Stimulated activated CD8-positive, alpha-beta memory T cell treated with anti-CD3 and anti-CD28 coated beads, Interleukin-2, amount 100 ng/mL, for 1 hour (primary cell): ENCODE measurements at places on chromosomes 2 and 18.
A peak's percentile ranks its signal among the peaks of the same experiment; 100 is the strongest.

DNA sequence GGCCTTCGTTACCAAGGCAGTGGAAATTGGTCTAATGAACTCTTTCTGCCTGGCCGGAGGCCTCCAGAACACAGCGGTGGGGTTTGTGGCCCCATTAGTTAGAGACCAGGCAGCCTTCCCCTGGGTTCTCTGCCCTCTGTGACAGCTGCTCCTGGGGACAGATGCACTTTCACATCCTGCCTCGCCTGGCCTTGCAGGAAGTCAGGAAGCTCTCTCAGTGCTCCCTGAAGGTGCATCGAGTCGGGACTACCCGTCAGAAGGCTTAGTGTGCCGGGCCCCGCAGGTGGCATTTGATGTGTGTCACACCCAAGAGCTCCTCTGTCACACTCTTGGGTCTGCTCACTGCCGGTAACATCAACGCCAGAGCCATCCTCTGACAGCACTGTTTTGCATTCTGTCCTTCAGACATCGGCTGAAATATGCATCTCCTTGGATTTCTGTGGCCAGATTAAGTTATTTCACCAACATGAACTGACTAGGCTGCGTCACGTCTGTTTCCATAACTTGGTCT is 158.3 kb downstream of the LDLRAD4 start:
- peak; percentile 26 for DNase-seq

GRCh38 chr2:96788442-96789244 is 27.4 kb upstream of the CNNM3 start:
- no peak for DNase-seq

DNA sequence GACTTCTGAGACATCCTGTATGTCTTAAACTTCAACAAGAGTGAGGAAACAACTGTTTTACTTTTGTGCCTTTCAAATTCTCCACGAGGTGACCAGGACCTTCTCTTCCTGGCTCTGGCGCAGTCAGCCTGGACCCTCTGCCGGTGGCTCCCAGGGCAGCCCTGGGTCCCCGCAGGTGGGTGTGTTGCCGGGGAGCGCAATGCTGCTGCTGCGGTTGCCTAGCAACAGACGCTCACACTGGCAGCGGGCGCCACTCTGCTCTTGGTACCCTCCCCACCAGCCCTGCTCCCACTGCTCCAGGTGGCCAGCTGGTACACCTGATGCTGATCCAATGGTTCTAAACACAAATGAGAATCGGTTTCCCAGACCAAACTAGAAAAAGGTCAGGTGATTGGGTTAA is 58.7 kb downstream of the GNAL start:
- DNase-seq: no peak

GRCh38 chr2:165790466-165790865 is 3.6 kb downstream of the GALNT3 start:
- no peak for DNase-seq

GRCh38 chr2:29115797-29116781 is 874 bp downstream of the CLIP4 start:
- peak; percentile 34 for DNase-seq

- DNase-seq: no peak
Observed at GRCh38 chr18:61734396-61734795, 158.4 kb downstream of the RNF152 start.

GRCh38 chr2:30217644-30218337 is 13.5 kb upstream of the LBH start:
- DNase-seq: no peak

DNA sequence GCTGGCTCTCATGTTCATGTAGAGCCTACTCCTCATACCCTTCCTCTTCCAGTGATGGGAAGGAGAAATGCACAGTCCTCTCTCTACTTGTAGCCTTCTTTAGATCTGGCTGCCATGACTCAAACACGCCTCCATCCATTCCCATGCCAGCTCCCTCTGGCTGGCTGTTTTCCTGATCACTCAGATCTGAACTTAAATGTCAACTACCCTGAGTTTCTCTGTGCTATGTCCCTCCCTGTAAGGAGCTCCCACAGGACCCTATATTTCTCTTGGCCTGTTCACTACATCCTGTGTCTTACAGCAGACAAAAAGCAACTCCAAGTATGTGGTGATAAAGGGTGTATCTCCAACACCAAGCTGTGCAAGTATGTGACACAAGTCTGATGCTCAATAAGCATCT is 152.4 kb downstream of the TCF4 start:
- DNase-seq: no peak

DNA sequence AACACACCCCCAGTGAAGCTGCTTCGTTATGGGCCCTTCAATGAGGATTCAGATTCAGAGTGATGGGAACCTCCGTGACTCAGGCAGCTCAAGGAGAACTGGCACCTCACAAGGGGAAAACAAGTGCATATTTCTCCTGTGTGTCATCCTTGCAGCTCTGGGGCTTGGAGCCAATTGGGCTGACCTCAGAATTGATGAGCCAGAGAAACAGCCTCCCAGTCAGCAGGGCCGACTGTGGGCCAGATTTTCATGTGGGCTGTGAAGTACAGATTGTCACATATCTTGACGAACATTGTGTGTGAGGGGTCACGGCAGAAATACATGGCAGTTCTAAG is 189.6 kb upstream of the SP5 start:
- no peak for DNase-seq

GRCh38 chr18:26702086-26702485 is 153.7 kb upstream of the KCTD1 start:
- no peak for DNase-seq

GRCh38 chr2:85735691-85736090 is 18.1 kb upstream of the ATOH8 start:
- no peak for DNase-seq
